Stimulated activated CD4-positive, alpha-beta T cell treated with anti-CD3 and anti-CD28 coated beads, Interleukin-12 subunit alpha, Interleukin-12 subunit beta, amount 100 ng/mL, for 24 hours (primary cell): ENCODE measurements at places on chromosomes 16 and 17.
A peak's percentile ranks its signal among the peaks of the same experiment; 100 is the strongest.

DNA sequence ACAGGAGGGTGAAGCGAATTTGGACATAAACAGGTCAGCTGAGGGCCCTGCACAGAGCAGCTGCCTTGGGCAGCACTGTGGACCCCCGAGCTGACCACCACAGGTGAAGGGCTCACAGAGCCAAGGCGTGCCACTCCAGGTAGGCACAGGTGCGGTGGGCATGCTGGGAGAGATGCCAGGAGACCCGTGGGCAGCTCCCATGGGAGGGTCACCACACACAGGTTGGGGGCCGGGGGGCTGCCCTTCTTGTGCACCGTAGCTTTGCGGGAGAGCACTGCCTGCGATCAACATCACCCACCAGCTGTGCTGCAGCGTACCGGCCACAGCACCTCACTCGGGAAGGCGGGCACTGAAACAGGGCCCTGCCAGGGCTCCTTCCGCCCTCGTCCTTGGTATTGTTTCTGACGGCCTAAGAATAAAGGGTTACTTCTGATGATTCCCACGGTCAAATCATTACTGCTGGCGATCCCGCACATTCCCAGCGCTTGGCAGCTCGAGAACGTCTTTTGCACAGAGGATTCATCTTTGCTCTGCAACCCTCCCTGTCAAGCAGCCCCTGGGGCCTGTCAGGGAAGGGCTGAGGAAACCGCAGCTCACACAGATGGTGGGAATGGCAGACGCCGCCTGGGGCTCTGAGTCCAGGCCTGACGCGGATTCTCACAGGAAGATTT is 181.7 kb downstream of the BANP start:
- DNase-seq: no peak

- DNase-seq: no peak
Measured at GRCh38 chr16:73669535-73670274, 621.8 kb upstream of the ZFHX3 start.

- no peak for DNase-seq
Measured at GRCh38 chr17:22171631-22172030, 479.3 kb downstream of the KCNJ18 start.

GRCh38 chr17:36608794-36609497 is 7.6 kb downstream of the MRM1 start:
- DNase-seq: no peak

- DNase-seq: no peak
Measured at GRCh38 chr17:35238821-35239220, 4.1 kb upstream of the SLFN5 start.

- DNase-seq: no peak
Measured at GRCh38 chr16:50627419-50627818, 53.7 kb downstream of the SNX20 start.

GRCh38 chr16:3651461-3652372 is 2.8 kb upstream of the DNASE1 start:
- DNase-seq: no peak

- DNase-seq: no peak
Measured at GRCh38 chr17:70447588-70447987, 278.3 kb downstream of the KCNJ2 start.

DNA sequence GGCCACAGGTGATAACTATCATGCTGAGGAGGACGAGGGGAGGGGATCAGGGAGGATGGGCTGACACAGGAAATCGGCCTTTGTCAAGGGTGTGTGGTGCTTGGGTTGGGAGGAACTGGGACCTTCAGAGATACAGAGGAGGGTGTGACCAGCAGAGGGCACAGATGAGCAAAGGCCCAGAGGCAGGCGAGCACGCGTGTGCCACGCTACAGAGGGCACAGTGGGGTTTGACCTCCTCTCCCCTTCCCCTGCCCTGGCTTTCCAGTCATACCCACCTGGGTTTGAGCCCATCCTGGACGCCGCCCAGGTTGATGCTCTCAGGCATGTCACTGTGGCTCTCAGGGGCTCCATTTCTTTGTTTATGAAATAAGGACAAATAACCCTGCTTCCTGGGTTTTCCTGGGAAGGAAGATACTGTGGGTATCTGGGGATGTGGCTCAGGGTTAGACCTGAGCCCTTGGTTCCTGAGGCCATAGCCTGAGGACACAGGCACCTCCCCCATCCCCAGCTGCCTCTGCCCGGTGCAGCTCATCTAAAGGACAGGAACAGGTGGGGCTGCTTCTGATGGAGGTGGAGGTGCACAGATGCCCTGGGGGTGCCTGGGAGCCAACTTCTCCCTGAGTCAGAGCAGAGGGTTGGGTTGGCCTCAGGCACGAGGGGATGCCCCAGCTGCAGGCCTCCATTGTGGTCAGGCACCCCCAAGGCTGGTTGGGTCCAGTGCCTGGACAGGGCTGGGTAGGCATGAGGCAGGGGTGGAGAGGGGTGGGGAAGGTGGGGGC is 51.8 kb downstream of the BEAN1 start:
- peak; percentile 81 for DNase-seq
